ENCODE measurements at places on chromosomes 11 and 22.

- no peak for DNase-seq
Measured at GRCh38 chr11:96215110-96215782, 127.7 kb downstream of the MAML2 start.

DNA sequence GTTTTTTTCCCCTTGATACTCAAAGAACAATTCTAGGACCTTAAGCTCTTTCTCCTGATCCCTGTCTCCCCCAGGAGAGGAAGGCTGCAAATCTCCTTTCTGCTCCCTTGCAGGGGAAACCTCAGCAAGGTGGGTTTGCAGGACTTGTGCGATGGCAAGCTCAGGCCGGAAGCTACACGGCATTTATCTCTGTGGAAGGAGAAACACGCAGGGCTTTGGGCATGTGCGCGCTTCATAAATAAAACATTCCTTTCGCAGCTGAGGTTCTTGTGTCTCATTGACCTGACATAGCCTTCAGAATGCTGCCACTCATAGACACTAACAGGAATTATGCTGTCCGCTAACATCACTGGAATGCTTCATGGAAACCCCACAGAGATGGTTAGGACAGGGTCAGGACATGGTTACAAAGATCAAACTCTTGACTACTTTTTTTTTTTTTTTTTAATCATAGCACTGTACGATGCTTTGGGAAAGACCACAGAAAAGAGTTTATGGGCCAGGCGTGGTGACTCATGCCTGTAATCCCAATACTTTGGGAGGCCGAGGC lies 42.6 kb downstream of the SLN start:
- DNase-seq: no peak

GRCh38 chr22:49781289-49781782 lies 46.3 kb downstream of the BRD1 start:
- DNase-seq: no peak

- DNase-seq: no peak
Measured at GRCh38 chr11:45919806-45920530, 2.3 kb upstream of the PEX16 start.

DNA sequence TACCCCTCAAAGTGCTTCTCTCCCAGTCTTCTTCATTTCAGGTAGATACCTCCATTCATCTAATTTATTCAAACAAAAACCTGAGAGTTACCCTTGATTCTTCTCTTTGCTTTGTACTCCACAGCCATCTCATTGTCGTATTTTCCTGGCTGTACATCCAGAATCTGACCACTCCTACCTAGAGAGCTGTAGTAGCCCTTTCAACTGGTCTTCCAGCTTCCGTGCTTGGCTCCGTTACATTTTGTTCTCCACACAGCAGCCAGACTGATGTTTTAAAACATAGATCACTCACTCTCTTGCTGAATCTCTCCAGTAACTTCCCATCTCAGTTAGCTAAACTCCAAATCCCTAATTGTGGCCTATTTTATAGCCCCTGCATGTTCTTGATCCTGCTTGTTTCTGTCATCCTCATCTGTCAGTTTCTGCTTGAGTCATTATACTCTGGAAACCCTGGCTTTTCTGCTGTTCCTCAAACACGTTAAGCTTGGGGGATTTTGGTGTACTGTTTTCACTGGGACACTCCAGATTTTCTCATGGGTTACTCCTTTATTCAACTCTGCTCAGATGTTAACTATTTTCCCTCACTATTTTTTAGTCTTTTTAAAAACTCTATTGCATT lies 7.4 kb downstream of the SPCS2 start:
- DNase-seq: no peak

- no peak for DNase-seq
Measured at GRCh38 chr11:102158164-102158735, 48.0 kb downstream of the YAP1 start.
